GM23338 (cell line): ENCODE measurements at places on chromosomes 4 and X.

DNA sequence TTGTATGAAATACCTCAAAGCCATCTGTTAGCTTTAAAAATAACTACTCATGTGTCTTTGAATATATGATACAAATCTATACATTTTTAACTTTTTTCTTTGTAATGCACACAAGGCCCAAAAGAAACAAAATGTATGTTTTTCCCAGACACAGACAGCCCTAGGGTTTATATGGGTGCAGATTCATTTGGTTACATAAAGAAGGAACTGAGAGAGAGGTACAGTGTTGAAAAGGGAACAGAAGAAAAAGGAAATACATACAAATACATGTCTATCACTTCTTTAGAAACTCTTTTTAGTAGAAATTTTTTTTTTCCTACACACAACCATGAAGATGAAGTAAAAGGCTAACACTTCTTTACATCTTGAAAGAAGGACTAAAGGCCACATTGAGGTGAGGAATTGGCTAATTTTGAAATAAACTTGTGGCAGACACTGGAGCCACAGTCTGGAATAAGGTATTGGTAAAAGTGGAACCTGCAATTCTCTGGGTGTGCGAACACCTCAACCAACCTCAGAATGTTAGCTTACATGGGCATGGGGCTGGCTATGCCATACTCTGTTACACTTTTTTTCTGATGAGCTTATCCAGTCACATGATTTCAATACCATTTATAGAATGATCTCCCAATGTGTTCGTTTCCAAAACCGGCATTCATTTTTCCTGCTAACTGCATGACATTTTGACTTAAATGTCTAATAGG is 67.9 kb downstream of the FAM47C start:
- H3K4me1 ChIP-seq = no peaks in the 10 kb centered on the region
- H3K36me3 ChIP-seq = no peaks in the 10 kb centered on the region
- no peaks in the 10 kb centered on the region for H3K27me3 ChIP-seq
- H3K27ac ChIP-seq = no peak overlapping the region
- DNase-seq = no peak

DNA sequence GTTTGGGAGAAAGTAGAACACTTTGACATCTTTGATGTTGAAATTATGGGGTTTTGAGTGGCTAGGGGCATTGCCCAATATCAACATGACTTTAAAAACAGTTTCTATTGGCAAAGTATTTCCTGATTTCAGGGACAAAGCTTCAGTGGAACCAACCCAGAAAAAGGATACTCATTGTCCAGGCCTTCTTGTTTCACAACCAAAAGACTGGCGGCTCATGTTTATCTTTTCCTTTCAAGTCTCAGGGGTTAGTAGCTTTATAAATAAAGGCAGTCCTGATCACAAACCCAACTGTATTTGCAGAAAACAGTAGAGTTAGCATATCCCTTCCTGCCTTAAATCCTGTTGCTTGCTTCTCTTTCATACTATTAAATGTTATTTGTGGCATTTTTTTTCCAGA is 119.1 kb downstream of the SLITRK2 start:
- no peak overlapping the region for H3K27ac ChIP-seq
- DNase-seq = no peak
- no peak overlapping the region for H3K4me3 ChIP-seq

DNA sequence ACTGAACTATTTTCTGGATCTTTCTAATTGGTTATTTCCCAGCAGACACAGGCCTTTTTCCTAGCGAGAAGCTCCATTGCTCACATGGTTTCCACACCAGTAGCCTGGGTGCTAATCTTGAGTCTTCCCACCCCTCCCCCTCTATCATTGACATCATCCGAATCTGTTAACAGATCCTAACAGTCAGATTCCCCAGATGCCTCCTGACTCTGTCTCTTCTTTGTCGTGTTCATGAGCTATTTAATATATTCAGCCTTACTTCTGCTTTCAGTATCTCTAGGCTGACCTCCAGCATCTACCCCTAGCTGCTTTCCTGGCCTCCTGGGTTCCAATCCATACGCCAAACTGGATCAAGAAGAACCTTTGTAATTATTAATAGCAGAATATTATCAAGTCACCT is 85.0 kb downstream of the CLNK start:
- no peaks in the 10 kb centered on the region for H3K36me3 ChIP-seq
- no peaks in the 10 kb centered on the region for H3K27me3 ChIP-seq
- no peak overlapping the region for H3K27ac ChIP-seq
- peaks cover 8% of the 10 kb centered on the region; the same call in 1 of the 2 replicates for H3K4me1 ChIP-seq

- no peak for DNase-seq
- no peak overlapping the region for H3K27ac ChIP-seq
- H3K27me3 ChIP-seq = no peaks in the 10 kb centered on the region
- H3K36me3 ChIP-seq = no peaks in the 10 kb centered on the region
These were observed 177.8 kb downstream of the RASL11B start for GRCh38 chr4:53039741-53040458.

DNA sequence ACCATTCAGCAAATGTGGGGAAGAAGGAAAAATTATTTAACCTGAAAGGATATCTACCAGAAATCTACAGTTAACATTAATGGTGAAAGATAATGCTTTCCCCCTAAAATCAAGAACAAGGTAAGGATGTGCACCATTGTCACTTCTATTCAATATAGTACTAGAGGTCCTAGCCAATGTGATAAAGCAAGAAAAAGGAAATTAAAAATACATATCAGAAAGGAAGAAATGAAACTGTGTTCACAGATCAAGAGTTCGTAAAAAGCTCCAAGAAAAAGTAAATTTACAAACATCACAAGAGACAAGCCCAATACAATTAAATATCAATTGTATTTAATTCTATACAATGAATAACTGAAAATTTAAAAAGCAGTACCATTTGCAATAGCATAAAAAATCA is 57.6 kb downstream of the CNOT6L start:
- DNase-seq = no peak
- H3K36me3 ChIP-seq = no peaks in the 10 kb centered on the region
- H3K4me1 ChIP-seq = no peaks in the 10 kb centered on the region

DNA sequence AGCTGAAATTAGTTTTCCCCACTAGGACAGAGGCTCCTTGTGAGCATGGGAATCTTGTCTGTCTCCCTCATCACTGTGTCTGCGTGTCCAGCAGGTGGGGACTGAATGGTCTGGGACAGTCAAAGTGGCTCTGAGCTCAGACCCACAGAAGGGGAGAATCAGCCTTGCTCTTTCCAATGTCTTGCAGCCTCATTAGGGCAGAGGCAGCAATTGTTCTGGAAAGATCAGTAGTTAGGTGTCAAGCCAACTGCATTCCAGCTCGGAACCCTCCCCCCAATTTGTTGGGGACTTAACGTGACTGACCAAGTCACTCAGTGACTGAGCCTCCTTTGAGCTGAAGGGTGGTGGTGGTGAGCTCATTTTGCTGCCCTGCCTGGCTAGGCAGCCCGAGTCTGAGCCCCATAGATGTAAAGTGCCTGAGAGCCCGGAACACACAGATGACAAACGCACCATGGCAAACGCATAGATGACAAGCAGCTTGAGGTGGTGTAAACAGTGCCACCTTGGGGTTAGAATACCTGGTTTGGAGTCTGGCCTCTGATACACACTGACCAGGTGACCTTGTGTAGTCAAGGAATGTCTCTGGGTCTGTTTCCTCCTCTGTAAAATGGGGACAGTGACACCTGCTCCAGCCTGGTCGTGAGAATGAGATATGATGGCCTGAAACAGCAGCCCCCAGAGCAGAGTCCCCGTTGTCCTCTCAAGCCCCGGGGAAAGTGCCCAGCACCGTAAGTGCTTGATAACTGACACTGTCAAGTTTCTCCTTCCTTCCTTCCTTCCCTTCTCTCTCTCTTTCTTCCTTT is 2.7 kb upstream of the SORCS2 start:
- DNase-seq = no peak
- no peak overlapping the region for H3K27ac ChIP-seq
- H3K4me3 ChIP-seq = no peak overlapping the region

GRCh38 chrX:70034646-70035045 is 15.1 kb downstream of the AWAT2 start:
- DNase-seq = no peak
- H3K27ac ChIP-seq = no peak overlapping the region
- no peaks in the 10 kb centered on the region for H3K36me3 ChIP-seq
- H3K27me3 ChIP-seq = no peaks in the 10 kb centered on the region

- no peaks in the 10 kb centered on the region for H3K36me3 ChIP-seq
- H3K27ac ChIP-seq = no peak overlapping the region
- H3K4me1 ChIP-seq = 0 out of 2 replicates have a peak, but pooled peaks cover 5% of the 10 kb centered on the region
- H3K4me3 ChIP-seq = no peak overlapping the region
- no peaks in the 10 kb centered on the region for H3K27me3 ChIP-seq
These were observed 189.4 kb downstream of the FBXW7 start for GRCh38 chr4:152346526-152346925.

DNA sequence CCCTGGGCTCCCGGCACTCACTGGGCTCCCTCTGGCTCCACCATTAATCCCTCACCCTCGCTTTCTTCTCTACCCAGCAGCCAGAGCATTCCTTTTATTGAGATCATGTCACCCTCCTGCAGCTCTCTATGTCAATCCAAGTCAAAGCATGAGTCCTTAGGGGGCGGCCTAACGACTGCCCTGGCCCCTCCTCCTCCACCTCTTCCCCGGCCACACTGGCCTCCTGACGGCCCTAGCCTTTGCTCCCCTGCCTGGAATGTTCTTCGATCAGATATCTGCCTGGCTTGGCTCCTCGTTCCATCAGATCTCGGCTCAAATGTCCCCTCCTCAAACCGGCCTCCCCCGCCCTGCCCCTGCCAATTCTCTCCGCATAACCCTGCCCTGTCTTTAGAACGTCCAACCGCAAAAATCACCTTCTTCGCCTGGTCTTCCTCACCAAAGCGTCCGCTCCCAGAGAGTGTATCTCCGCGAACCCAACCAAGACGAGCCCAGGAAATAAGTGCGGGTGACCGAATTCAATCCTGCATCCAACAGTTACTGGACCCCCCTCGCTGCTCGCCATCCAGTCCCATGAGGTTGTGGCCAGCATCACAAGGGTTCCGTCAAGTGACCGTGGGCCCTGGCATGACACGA is 722 bp upstream of the PNCK start:
- DNase-seq = no peak
- no peaks in the 10 kb centered on the region; the same call in 1 of the 2 replicates for H3K4me1 ChIP-seq
- peak overlapping the region; percentile 30; the same call in 1 of the 2 replicates for H3K4me3 ChIP-seq
- H3K27me3 ChIP-seq = 0 out of 2 replicates have a peak, but pooled peaks cover 2% of the 10 kb centered on the region
- H3K27ac ChIP-seq = no peak overlapping the region
- H3K36me3 ChIP-seq = no peaks in the 10 kb centered on the region

DNA sequence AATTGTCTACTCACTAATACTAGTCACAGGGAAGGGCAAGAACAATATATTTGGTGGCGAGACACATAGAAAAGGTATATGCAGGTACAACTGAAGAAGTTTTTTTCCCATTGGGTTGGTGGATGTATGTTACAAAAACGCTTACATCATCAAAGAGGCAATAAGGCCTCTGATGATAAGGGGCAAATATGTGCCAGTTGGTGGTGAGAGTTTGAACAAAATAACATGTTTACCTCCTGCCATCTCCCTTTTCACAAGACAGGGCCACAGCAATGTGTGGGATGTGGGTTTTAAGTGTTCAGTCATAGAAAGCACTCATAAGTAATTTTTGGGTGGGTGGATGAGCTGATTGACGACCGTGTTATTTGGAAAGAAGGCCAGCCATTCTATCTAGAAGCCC is 41.7 kb downstream of the PAGE2 start:
- H3K4me3 ChIP-seq = no peak overlapping the region
- no peaks in the 10 kb centered on the region for H3K27me3 ChIP-seq
- H3K27ac ChIP-seq = no peak overlapping the region
- no peak for DNase-seq

GRCh38 chr4:73754934-73755333 is 14.6 kb downstream of the CXCL8 start:
- H3K4me1 ChIP-seq = no peaks in the 10 kb centered on the region
- no peak overlapping the region for H3K4me3 ChIP-seq
- H3K27ac ChIP-seq = no peak overlapping the region
- H3K36me3 ChIP-seq = no peaks in the 10 kb centered on the region

DNA sequence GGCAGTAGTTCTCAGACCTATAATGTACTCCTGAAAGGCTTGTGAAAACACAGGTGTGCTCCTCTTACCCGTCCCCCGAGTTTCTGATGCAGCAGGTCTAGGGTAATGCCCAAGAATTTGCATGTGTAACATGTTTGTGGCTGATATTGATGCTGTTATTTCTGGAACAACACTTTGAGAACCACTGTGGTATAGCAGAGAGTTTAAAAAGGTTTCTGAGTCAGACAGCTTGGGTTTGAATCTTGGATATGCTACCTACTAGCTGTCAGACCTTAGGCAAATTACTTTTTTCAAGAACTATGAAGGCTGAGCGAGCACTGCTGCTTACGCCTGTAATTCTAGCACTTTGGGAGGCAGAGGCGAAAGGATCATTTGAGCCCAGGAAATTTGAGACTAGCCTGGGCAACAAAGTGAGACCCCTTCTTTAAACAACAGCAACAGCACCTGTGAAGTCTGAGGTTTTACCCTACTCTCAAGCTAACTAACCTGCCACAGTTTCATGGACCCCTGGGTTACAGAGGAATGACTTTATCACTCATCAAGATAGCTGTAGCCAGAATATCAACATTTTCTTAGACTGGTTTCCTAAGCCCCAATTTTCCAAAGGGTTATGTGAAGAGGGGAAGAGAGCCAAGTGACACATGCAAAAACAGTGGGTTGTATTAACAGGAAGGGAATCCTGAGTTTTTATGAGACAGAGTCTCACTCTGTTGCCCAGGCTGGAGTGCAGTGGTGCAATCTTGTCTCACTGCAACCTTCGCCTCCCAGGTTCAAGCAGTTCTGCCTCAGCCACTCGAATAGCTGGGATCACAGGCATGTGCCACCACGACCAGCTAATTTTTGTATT is 5.1 kb downstream of the AFF1 start:
- no peaks in the 10 kb centered on the region for H3K27me3 ChIP-seq
- H3K27ac ChIP-seq = peak overlapping the region; percentile 46; the same call in 1 of the 2 replicates
- H3K4me3 ChIP-seq = no peak overlapping the region

DNA sequence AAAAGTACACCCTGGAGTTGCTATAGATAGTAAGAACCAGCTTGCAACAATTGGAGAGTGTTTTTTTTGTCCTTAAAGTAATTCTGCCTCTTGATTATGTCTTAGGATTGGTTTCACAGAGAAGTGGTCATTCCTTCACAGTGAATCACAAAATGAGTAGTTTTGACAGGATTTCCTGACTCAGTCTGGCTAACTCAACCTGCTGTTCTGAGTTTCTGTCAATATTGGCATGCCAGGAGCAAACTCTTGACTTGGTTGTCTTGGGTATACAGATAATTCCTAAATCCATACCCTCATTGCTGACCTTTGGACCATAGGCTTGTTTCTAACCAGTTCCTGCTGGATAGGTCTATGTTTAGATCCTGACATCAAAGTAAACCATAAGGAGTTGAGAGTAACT is 9.4 kb downstream of the FHIP1A start:
- no peaks in the 10 kb centered on the region for H3K27me3 ChIP-seq
- H3K4me1 ChIP-seq = peaks cover 56% of the 10 kb centered on the region
- DNase-seq = no peak
- no peak overlapping the region; the same call in none of the 2 replicates for H3K27ac ChIP-seq

DNA sequence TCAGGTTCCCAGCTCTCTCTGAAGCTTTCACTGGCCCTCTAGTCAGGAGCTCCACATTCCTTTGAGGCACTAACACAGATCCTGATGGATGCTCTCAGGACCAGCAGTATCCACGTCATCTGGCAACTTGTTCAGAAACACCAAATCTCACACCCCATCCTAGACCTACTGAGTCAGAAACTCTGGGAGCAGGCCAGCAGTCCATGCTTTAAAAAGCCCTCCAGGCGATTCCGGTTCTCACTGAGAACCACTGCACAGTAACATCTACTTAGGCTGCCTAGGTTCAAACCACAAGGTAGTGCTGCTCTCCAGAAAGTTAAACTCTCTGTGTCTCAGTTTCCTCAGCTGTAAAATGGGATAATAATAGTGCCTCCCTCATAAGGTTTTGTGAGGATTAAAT is 55.3 kb downstream of the CCDC158 start:
- no peaks in the 10 kb centered on the region for H3K27me3 ChIP-seq
- no peaks in the 10 kb centered on the region for H3K36me3 ChIP-seq
- no peak overlapping the region for H3K27ac ChIP-seq
- no peak overlapping the region for H3K4me3 ChIP-seq
- DNase-seq = no peak
